ENCODE measurements at places on chromosomes 5 and 9. TPM values are rescaled to one million over a fixed set of nuclear protein-coding genes. Genes with fewer than 3 reads are reported as not detected.

The CCDC180 gene
- total RNA-seq, result 1.4 TPM

The INSYN2B gene
- not detected for total RNA-seq

The EGFLAM gene
- 2.0 TPM for total RNA-seq

The C5orf52 gene
- not detected for total RNA-seq

The RASEF gene
- total RNA-seq, result 1.4 TPM

The LCN12 gene
- total RNA-seq, result 4.4 TPM

The WDR5 gene
- 53.8 TPM for total RNA-seq

The FAM200C gene
- 2.7 TPM for total RNA-seq

The F2R gene
- 28.5 TPM for total RNA-seq

The HRH2 gene
- total RNA-seq, result 2.7 TPM

The CD14 gene
- not detected for total RNA-seq

The MAMDC2 gene
- 0.44 TPM for total RNA-seq

The CARD9 gene
- 1.0 TPM for total RNA-seq

The ALDH7A1 gene
- total RNA-seq, result 124 TPM

The FOXD4L5 gene
- total RNA-seq, result 0.23 TPM

The WHRN gene
- 7.0 TPM for total RNA-seq

The EIF4E1B gene
- 1.1 TPM for total RNA-seq

The HAPLN1 gene
- total RNA-seq, result 1.3 TPM

The FGF18 gene
- total RNA-seq, result 0.35 TPM

The OR13C4 gene
- total RNA-seq, result not detected

The BTNL8 gene
- not detected for total RNA-seq

The OLFML2A gene
- 28.1 TPM for total RNA-seq

The FUBP3 gene
- 85.4 TPM for total RNA-seq

The KCNIP1 gene
- total RNA-seq, result not detected

The HTR4 gene
- not detected for total RNA-seq

The IFNA21 gene
- not detected for total RNA-seq

The GLDC gene
- 38.8 TPM for total RNA-seq

The MEGF10 gene
- 14.3 TPM for total RNA-seq

The TRMT10B gene
- total RNA-seq, result 15.9 TPM

The HTR1A gene
- total RNA-seq, result not detected

The CENPK gene
- total RNA-seq, result 47.2 TPM

The PRR7 gene
- total RNA-seq, result 24.9 TPM

The UNC13B gene
- total RNA-seq, result 47.7 TPM

The DNM1 gene
- 92.3 TPM for total RNA-seq

The TMEM267 gene
- 8.9 TPM for total RNA-seq

The BTNL3 gene
- not detected for total RNA-seq

The CCNO gene
- total RNA-seq, result 9.1 TPM

The CKMT2 gene
- total RNA-seq, result 2.3 TPM
